ENCODE measurements at places on chromosomes 6 and 20.

GRCh38 chr6:167721291-167721690 is 105.4 kb upstream of the AFDN start:
- DNase-seq, result no peak

- DNase-seq, result no peak
These were observed 36.8 kb downstream of the C6orf15 start for GRCh38 chr6:31075528-31075927.

DNA sequence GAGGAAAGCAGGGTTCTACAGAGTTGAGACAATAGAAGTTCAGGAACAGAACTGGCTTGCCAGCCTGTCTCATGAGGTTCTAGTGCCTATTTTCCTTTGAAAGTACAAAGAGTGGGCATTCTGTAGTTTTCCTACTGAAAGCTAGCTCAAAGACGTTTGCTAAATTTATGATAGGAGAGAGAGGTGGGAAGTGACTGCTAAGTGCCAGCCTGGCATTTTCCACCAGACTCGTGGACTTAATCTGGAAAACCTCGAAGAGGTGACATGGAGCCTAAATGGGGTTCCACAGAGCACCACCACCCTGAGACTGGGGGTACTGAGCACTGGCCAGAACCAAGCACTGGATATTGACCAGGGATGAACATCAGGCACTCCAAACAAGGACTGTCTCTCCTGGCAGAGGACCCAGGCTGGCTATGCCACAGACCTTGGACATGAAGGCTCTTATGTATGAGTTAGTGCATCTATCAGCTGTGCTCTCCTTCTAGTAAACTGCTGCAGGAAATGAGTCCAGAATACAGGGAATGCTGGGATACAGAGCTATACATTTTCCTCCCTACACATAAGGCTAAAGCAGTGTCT is 7.1 kb downstream of the PEX6 start:
- no peak for DNase-seq

DNA sequence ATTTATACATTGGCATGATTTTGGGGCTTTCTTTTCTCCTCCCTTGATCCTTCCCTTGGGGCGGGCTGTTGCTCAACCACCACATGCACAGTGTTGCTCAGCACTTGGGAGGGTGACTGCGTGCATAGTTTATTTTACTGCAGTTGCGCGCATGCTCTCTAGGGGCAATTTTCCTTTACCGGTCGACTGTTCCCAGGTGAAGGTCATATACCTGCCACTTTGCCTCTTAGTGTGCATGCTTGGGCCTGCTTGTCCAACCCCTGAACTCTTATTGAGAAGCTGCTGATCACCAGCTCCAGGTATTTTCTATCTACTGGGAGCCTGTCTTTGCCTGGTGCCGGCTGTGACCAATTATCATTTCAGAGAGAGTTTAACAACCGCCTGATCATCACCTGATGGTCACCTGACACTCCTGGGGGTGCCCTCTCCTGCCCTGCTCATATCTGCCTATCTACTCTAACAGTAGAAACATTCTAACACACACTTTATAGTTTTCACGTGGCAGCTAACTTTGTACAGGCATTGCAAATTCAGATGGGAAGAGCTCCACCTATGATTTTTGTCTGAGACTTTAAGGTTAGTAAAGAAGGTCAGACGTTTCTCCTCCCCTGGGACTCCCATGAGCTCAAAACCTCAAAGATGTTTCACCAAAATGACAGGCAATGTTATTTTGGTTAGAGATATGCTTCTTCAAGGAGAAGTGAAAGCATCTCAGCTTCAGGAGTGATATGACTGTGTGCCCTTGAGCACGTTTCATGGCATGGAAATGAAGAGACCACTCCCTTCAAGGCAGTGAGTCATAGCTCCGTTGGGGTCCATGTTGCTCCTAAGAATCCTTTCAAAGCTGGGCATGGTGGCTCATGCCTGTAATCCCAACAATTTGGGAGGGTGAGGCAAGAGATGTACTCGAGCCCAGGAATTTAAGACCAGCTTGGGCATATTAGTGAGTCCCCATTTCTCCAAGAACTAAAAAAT is 227.5 kb upstream of the MYLIP start:
- no peak for DNase-seq

DNA sequence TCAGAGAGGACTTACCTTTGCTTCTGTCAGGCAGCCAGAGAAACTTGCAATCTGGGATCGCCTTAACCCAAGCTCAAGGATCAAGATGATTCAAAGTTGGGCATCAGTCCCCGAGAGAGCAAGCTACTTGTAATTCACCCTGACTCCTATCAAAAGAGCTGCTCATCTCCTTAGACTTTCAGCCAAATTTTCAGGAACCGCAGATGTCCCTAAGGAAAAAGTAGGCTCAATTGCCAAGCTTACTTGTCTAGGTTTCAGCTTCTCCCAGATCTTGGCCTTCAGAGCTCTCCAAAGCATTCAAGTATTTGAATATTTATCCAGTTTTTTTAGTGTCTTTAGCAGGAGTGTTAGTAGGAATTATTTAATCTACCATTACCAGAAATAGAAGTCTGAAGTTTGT is 434.1 kb upstream of the MMS22L start:
- DNase-seq, result no peak

DNA sequence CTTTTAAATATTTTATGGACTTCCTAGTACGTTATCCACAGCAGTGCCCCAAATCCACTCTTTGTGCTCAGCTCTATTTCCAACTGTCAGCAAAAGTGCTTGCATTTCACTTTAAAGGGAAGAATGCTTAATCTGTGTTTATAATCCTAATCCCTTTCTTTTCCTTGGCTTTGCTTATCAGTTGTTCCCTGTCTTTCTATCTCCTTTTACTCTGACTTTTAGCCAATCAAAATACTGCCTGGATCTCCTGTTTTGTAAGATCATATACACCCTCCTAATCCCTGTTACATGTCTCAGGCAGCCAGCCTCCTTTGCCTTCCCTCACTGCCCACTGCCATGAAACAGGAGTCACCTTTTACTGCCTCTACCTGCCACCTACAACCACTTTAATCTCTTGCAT is 102.9 kb downstream of the AIG1 start:
- no peak for DNase-seq

- DNase-seq, result no peak
These were observed 118.8 kb downstream of the RALGAPA2 start for GRCh38 chr20:20593447-20594170.

- DNase-seq, result no peak
These were observed 70.4 kb downstream of the BACH2 start for GRCh38 chr6:90226257-90226656.

GRCh38 chr6:55652429-55652828 is 73.4 kb upstream of the HMGCLL1 start:
- no peak for DNase-seq

GRCh38 chr20:46784436-46785127 is 75.1 kb downstream of the SLC2A10 start:
- DNase-seq, result no peak

GRCh38 chr20:63047267-63047666 is 40.5 kb upstream of the BHLHE23 start:
- no peak for DNase-seq

- no peak for DNase-seq
These were observed 139.2 kb downstream of the AHI1 start for GRCh38 chr6:135358251-135358821.

- no peak for DNase-seq
These were observed 503 bp upstream of the ZC2HC1B start for GRCh38 chr6:143863771-143864170.

GRCh38 chr20:24535941-24536730 is 66.7 kb downstream of the SYNDIG1 start:
- no peak for DNase-seq

DNA sequence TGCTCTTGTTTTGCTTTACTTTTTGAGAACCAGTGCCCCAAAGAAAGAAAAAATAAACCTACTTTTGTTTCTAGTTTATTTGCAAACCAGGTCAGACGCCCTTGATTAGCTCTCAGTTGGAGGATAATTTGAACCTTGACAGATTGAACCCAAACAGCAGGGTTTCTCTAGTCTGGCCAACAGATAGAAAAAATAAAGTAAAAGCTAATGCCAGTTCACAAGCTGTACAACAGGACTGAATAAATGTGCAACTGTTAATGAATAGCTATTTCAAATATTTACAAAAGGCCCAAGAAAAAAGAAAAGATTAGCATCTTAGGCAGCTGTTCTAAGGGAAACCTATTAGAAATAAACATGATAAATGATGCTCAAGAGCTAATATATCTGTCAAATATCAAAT is 331.8 kb downstream of the CDKAL1 start:
- no peak for DNase-seq

DNA sequence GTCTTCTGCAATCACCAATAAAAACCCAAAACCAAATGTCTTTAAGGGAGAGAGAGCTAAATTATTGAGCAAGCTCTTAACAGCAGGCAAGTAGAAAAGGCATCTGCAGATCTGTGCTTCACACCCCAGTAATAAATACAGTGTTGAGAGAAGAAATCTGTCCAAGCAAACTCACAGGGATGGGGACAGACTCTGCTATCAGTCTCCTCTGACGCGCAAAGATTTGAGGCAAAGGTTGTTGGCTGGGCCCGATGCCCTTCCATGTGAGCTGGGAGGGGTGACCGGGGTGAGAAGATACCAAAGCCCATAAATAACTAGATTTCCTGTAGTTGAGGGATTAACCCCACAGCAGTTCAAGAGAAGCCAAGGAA is 315.2 kb upstream of the SOX4 start:
- DNase-seq, result no peak

- no peak for DNase-seq
These were observed 383.2 kb downstream of the CD83 start for GRCh38 chr6:14500809-14501208.

DNA sequence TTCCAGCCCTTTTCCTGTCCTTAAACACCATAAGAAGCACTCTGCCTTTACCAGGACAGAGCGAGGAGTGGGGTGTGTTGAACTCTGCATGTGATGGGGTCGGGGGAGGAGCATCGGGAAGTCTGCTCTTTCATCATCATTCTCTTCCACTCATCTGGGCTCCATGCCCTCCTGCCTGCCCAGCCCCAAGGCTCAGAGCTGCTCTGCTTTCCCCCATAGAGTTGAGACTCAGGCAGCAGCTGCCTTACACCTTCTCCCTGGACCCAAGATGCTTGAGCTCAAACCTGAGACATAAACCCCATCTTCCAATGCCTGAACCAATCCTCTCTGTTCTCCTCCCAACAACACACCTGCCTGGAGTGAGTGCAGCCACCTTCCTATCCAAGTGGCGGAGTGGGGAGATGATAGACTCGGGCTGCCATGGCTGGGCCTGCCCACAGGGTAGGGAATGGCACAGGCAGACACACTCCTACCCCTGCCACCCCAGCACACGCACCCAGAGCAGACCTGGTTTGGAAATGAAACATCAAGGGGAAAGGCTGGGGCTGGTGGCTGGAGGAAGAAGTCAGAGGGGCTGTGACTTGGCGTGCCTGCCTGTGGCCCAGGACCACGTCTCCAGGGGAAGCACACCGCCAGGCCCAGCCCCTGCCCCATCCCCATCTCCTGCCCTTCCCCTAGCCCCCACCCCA is 28.4 kb downstream of the TFEB start:
- DNase-seq, result no peak

GRCh38 chr6:111810294-111811131 is 62.7 kb downstream of the FYN start:
- peak; percentile 33 for DNase-seq

DNA sequence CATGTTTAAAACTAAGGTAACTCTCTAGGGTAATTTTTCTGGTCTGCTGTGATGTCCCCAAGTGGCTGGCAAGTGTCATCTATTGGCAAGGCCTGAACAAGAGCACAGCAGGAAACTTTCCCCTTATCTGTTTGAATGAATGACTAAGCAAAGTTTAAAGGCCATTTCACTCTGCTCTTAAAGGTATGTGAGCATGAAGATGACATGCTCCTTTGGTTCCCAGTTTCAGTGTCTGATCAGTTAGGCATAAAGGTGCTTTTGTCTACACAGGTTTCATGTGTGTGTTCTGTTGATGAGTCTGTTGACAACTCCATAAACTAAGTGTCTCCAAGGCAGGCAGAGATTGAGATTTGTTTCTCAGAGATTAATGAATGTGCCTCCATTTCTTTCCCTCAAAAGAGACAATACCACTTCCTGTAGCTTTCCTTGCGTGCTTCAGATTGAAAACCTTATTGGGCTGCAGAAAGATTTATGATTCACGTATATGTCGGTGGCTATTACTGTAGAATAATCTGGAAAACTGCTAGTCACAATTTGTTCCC is 83.9 kb downstream of the MAP3K7 start:
- DNase-seq, result no peak

- no peak for DNase-seq
These were observed 40.7 kb downstream of the DACT2 start for GRCh38 chr6:168278904-168279303.

DNA sequence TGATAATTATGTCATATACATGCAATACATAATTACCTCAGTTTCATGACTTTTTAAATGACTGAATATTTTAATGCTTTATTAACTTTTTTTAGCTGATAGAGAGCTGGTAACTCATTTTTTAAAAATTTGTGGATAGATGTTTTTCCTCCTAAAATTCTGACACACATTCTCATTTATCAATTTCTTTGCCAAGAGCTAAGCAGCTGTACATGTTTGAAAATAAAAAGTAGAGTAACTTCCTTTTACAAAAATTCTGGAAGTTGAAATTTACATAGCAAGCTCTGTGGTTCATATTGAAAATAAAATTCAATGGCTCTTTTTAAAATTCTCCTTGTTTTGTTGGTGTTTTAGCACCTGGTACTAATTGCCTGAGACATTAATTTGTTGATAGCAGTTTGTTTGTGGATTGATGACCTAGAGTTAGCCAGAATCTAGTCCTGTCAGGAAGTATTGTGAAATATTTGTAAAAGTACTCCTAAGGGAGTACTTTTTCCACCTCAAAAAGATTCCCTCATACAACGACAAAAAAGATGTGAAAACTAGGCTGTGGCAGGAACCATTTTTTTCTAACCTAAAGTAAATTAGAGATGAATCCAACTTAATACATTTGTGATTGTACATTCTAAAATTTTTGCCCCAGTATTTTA is 621.8 kb downstream of the BCKDHB start:
- DNase-seq, result no peak

- no peak for DNase-seq
These were observed 1.6 kb upstream of the CLPS start for GRCh38 chr6:35798706-35799105.

DNA sequence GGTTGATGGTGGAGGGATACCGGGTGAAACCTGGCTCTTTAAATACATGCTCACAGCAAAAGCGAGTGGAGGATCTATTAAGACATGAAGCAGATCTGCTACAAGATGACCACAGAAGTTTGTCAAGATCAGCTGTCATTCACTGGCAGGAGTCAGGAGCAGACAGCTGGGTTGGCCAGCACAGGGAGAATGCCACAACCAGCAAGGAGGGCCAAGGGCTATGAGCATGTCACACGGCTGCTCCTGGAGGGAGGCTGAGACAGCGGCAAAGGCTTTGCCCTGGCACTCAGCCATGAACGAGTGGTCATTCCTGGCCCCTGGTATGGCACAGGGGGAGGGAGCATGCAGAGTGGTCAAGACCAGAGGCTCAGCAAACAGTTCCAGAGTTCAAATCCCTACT is 77.6 kb downstream of the POPDC3 start:
- no peak for DNase-seq

All from immature natural killer cell (primary cell).